ENCODE measurements at places on chromosomes 5 and 9. TPM values are rescaled to one million over a fixed set of nuclear protein-coding genes. Genes with fewer than 3 reads are reported as not detected.

GRCh38 chr5:65059681-65060598, 291.2 kb downstream of the CWC27 start:
- H3K4me3 ChIP-seq = peak overlapping the region; percentile 29
- H3K27me3 ChIP-seq = no peaks in the 10 kb centered on the region
- no peak overlapping the region for H3K27ac ChIP-seq
- H3K36me3 ChIP-seq = no peaks in the 10 kb centered on the region
- DNase-seq = no peak

DNA sequence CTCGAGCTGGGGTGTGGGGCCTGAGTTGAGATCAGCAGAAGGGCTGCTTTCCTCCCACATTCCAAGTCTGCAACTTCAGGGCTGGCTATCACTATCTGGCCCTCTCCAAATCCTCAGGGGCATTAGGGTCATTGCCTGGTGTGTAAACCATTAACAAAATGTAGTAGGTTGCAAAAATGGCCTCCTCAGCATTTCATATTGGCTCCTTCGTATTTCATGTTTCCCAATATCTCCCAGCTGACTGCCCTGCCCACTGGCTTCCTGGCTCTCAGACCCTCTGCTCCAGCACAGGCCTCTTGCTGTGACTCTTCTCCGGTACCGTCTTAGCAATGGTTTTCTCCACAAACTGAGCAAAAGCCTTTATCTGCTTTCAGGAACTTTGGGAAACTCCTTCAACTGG, 113.8 kb downstream of the GADD45G start:
- H3K36me3 ChIP-seq = no peaks in the 10 kb centered on the region
- no peaks in the 10 kb centered on the region for H3K27me3 ChIP-seq

Gene THOC3
- 73.7 TPM for total RNA-seq

Gene PCDHB9
- 3.8 TPM for total RNA-seq

Gene IFNA21
- not detected for total RNA-seq

Gene MLANA
- not detected for total RNA-seq

Gene PCDHGA3
- total RNA-seq = not detected
